Activated gamma-delta T cell treated with anti-CD3 and anti-CD28 coated beads, Interleukin-2, amount 50 U/mL, for 16 hours (primary cell): ENCODE measurements at places on chromosomes 11 and 22.
A peak's percentile ranks its signal among the peaks of the same experiment; 100 is the strongest.

DNA sequence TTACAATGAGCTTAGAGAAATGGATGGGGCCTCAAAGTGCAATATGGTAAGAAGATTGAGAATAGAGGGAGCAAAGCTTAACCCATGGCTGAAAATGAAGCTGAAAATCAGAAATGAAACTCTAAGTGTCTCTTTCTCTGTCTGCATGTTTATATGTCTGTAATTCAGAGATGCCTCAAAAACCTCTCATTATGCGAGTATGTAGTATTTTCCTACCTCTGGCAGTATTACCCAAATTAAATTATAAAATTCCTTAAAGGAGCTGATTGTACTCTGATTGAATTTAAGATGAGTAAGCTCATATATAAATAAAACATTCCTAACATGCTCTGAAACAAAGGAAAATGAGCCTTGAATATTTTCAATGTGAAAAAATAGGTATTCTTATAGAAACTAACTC is 39.8 kb upstream of the PRSS23 start:
- no peak for DNase-seq

GRCh38 chr11:61891331-61892084 is at the start of gene FADS3:
Gene FADS3 (minus strand): TSS chr11:61891545. CDS start chr11:61891381, 164 bp downstream.
- DNase-seq, result peak; percentile 42

GRCh38 chr11:78666675-78667160 is 92.1 kb upstream of the NARS2 start:
- no peak for DNase-seq

GRCh38 chr11:96116376-96116775 is 192.5 kb upstream of the MTMR2 start:
- DNase-seq, result no peak

GRCh38 chr22:26889802-26890201 is 232.4 kb downstream of the MIAT start:
- no peak for DNase-seq

DNA sequence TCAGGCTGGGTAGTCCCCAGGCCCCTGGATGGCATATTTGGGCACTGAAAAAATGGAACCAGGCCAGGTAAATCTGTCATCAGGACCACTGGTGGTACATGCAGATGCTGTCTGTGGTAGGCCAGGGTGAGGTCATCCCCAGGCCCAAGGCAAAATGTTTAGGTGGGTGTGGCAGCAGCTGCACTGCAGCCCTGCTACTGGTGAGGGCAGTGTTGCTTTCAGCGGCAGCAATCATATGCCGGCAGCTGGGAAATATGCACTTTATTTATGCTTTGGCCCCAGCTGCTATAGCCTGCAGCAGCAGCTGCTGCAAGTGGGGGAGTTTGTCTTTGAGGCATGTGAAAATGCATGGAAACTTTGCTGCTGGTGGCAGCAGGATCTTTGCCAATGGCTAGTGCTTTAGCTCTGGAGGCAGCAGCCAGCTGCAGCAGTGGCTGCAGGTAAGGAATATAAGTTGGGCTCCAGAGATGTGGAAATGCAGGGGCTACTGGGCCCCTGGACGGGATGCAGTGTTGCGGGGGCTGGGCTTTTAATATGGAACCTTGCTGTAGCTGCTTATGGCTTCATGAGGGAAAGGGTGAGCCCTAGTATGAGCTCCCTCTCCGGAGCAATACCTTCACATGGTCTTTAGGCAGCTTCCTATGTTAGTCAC is 365.7 kb upstream of the CADM1 start:
- no peak for DNase-seq
